Lower leg skin (tissue), 4 donors: ENCODE measurements at places on chromosomes 11 and 22. TPM values are rescaled to one million over a fixed set of nuclear protein-coding genes. Genes with fewer than 3 reads are reported as not detected.

The SLC25A45 gene
- 1.8 TPM for total RNA-seq

The RPS3 gene
- 1,197 TPM for total RNA-seq

The RIMBP3C gene
- not detected for total RNA-seq

The PIH1D2 gene
- 0.80 TPM for total RNA-seq

- DNase-seq, result no peak
Observed at GRCh38 chr22:50583294-50583861, 729 bp upstream of the CHKB start.

DNA sequence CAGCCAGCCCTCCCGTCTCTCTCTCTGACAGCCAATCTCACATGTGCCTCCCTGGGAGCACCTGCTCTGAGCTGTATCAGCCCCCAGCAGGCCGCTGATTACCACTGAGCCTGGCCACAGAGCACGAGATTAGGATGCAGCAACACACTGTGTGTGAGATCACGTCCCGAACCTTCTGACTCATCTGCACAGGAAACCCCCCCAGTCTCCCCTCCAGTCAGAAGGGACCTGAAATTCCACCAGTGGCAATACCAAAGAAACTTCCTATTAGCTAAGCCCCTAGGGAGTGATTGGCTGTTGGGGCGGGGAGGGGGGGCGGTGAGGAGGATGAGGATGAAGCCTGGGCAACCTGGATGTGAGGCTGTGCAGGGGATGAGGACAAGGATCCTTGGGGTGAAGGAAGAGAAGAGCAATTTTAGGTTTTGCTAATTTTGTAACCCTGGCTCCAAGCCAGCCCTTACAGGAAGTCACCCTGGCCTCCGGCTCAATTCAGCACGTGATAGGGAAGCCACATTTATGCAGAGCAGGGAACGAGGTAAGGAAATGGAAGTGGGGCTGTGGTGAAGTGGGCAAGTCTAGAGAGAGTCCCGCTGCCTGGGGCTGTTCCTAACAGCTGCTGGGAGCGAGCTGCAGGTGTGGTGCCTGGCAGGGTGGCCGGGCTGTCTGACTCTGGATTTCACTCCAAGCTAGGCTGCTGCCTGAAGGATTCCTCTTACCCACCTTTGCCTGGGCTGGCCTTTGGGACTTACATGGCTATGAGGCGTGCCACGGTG is 1.9 kb downstream of the SLC43A3 start:
- DNase-seq, result peak; percentile 97

- no peak for DNase-seq
Observed at GRCh38 chr11:19751055-19751454, 38.4 kb downstream of the NAV2 start.

DNA sequence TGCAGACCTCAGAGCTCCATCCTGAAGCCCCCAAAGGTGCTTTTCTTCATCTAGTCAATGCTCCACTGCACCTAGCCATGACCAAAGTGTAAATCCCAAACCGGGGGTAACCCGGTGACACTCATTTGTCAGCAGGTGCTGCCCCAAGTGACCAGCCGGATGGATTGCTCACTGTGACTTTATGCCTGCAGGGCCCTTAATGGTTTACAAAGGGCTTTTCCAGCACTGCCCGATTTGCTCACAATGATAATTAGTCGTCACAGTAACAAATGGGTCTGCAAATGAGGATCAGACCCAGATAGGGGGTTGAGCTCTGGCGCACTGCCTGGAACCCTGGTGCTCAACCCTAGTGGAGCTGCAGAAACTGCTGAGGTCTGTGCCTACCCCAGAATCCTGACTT is 45.7 kb upstream of the CD5 start:
- DNase-seq, result no peak

DNA sequence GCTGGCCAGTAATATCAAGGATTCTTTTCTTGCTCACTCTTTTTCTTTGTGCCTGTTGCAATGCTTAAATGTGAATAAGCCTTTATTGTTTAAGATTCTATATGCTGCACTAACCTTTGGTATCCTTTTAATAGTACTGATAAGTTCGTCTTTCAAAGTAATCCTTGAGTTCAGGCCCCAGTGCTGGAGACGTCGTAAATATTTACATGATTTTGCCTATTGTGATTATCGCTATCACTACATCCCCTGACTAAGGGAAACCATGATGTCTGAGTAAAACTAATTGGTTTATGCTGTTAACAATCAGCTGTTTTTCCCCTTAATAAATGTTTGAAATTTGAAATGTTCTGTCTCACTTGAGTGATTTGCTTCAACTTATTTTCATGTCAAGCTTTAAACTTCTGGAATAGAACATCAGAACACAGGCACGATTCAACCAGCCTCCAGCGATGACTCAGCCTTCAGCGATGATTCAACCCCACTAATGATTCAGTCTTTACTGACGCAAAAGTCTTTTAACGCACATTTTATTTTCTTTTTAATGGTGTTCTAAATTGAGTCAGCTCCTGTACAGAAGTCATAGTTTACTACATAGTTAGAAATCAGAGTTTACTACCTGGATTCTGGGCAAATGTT is 3.9 kb downstream of the HTATIP2 start:
- no peak for DNase-seq

GRCh38 chr22:17266251-17266971 is 47.2 kb upstream of the ADA2 start:
- no peak for DNase-seq

- no peak for DNase-seq
Observed at GRCh38 chr11:11856638-11857037, 14.9 kb downstream of the USP47 start.

GRCh38 chr22:42319386-42319785 is 48.9 kb upstream of the TCF20 start:
- no peak for DNase-seq

- DNase-seq, result no peak
Observed at GRCh38 chr11:23473782-23474181, 613.5 kb upstream of the CCDC179 start.
